ENCODE measurements at places on chromosomes 3 and 15. TPM values are rescaled to one million over a fixed set of nuclear protein-coding genes. Genes with fewer than 3 reads are reported as not detected.

DNA sequence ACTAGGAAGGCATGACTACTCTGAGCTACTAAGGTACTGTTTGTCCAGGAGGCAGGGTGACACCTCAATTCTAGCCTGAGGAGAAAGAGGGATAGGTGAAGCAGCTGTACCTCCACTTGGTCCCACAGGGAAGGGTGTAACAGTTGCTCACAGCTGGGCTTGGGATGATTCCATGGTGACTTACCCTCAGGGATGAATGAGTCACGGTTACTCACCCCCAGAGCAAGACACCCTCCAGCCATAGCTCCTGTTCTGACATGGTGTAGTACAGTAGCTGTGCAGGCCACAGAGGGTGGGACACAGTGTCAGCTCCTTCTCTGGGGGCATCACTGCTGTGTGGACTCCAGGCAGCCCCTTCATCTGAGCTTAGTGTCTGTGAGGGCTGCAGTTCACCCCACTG is 868.6 kb upstream of the SEMA6D start:
- H3K27me3 ChIP-seq = no peaks in the 10 kb centered on the region
- H3K4me3 ChIP-seq = no peak overlapping the region
- no peak overlapping the region for H3K27ac ChIP-seq

DNA sequence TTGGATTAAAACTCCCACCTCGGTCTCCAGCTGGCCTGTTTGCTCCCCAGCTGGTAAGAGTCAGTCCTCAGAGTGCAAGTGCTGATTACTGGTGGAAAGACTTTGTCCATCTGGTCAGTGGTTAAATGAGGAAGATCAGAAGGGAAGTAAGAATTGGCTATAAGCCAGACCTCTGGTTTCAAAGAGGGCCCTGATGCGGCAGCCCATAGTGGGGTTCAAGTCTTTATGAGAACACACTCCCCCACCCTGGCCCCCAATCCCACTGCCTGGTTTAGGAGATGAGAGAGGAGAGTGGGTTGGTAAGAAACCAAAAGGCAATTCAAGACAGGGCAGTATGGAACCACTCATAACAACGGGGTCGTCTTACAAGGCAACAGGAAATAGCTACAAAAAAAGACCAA is 65.0 kb downstream of the FRMD4B start:
- H3K36me3 ChIP-seq = no peaks in the 10 kb centered on the region
- DNase-seq = no peak

DNA sequence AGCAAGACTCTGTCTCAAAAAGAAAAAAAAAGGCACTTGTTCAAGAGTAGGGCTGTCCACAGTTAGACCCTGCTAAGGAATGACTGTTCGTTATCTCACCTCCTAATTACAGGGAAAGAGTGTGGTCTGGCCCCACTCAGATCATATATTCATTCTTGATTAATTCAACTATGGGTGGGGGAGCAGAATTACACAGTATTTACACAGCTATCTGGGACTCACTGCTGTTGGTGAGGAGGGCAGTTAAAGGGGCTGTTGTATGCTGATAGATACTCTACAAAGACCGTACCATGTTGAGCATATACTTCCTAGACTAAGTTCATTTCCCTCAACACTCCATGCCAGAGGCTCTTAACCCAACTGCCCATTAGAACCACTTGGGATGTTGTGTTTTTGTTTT is 3.8 kb upstream of the ZNF620 start:
- H3K4me1 ChIP-seq = peaks cover 6% of the 10 kb centered on the region
- DNase-seq = no peak
- no peaks in the 10 kb centered on the region for H3K27me3 ChIP-seq

The GOLGA6B gene
- not detected for total RNA-seq

Data from T-cell (primary cell).